Activated CD8-positive, alpha-beta memory T cell treated with anti-CD3 and anti-CD28 coated beads for 48 hours (primary cell): ENCODE measurements at places on chromosomes 11 and 22.

DNA sequence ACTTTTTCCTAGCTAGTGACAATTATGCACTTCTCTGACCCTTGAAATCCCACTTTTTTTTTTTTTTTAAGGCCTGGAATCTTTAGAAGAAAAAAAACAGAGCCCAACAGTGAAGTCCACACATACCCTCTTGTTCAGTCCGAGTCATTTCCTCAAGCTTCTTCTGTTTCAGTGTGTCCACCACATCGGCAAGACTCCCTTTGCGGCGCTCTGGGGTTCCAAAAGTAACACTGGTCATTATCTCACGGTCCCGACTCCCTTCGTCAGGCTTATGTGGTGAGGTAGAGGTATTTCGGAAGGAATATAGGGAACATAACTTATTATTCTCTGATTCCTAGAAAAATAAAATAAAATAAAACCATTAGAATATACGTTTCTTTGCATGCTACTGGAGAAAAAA lies 38.0 kb downstream of the SOX6 start:
- DNase-seq, result no peak

- DNase-seq, result no peak
Observed at GRCh38 chr11:44977493-44977984, 26.9 kb upstream of the TP53I11 start.

- DNase-seq, result no peak
Observed at GRCh38 chr11:19466314-19466713, 225.6 kb upstream of the E2F8 start.

DNA sequence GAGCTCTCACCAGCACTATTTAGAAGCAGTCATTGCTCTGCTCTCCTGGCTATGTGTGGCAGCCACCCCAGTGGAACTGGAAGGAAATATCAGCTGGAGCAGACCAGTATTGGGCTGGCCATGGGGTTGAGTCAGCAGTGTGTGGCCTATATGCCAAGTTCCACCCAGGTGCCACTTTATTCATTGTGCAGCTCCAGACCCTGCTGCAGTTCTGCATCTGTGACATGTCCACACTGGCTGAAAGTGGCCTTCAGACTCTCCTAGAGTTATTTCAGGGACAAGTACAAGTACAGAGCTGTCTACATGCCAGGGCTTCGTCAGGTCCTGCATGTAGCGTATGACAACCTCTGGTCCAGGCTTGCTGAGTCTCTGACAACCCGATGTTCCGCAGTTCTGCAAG lies 55.2 kb downstream of the CABIN1 start:
- no peak for DNase-seq

DNA sequence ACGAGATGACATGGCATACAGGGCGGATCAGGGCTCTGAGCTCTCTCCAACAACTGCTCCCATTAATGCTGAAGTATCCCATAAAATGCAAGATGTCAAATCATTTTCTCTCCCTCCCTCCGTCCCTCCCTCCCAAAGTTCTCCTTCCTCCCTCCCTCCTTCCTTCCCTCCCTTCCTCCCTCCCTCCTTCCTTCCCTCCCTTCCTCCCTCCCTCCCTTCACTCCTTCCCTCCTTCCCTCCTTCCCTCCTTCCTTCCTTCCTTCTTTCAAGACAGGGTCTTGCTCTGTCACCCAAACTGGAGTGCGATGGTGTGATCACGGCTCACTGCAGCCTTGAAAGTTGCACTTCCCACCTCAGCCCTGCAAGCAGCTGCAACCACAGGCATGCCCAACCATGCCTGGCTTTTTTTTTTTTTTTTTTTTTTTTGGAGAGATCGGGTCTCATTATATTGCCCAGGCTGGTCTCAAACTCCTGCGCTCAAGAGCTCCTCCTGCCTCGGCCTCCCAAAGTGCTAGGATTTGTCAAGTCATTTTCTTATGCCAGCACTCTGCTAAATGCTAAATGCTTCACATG lies 38.2 kb downstream of the TXN2 start:
- DNase-seq, result no peak

- no peak for DNase-seq
Observed at GRCh38 chr11:75267171-75267970, 26.8 kb downstream of the TPBGL start.

- no peak for DNase-seq
Observed at GRCh38 chr11:58433638-58434203, 5.8 kb upstream of the OR5B2 start.

- DNase-seq, result no peak
Observed at GRCh38 chr22:17158176-17158567, 905 bp downstream of the HDHD5 start.

- DNase-seq, result no peak
Observed at GRCh38 chr11:131499199-131499598, 128.8 kb downstream of the NTM start.

GRCh38 chr22:32880893-32881596 lies 79.5 kb downstream of the TIMP3 start:
- no peak for DNase-seq

- DNase-seq, result no peak
Observed at GRCh38 chr11:100777103-100777502, 90.0 kb downstream of the ARHGAP42 start.

- no peak for DNase-seq
Observed at GRCh38 chr11:27718863-27719545, 18.7 kb upstream of the BDNF start.
